ENCODE measurements at places on chromosomes 11 and 22. TPM values are rescaled to one million over a fixed set of nuclear protein-coding genes. Genes with fewer than 3 reads are reported as not detected.
A peak's percentile ranks its signal among the peaks of the same experiment; 100 is the strongest.

Gene ARVCF
- 4.6 TPM for total RNA-seq

Gene OR52E8
- total RNA-seq, result not detected

Gene SYCE3
- total RNA-seq, result not detected

Gene RFPL3
- not detected for total RNA-seq

Gene CBLIF
- total RNA-seq, result not detected

Gene OR51I1
- total RNA-seq, result not detected

Gene P2RY2
- not detected for total RNA-seq

Gene CENPM
- total RNA-seq, result 3.2 TPM

Gene STARD10
- total RNA-seq, result 11.8 TPM

Gene ME3
- 2.5 TPM for total RNA-seq

Gene PIWIL4
- 1.6 TPM for total RNA-seq

Gene ZBTB16
- total RNA-seq, result 1.3 TPM

Gene OR51E1
- not detected for total RNA-seq

- DNase-seq, result no peak
These were observed 55.6 kb downstream of the ARFGAP3 start for GRCh38 chr22:42801252-42802080.

GRCh38 chr22:36727110-36727509, 23.6 kb upstream of the CACNG2 start:
- no peak for DNase-seq

DNA sequence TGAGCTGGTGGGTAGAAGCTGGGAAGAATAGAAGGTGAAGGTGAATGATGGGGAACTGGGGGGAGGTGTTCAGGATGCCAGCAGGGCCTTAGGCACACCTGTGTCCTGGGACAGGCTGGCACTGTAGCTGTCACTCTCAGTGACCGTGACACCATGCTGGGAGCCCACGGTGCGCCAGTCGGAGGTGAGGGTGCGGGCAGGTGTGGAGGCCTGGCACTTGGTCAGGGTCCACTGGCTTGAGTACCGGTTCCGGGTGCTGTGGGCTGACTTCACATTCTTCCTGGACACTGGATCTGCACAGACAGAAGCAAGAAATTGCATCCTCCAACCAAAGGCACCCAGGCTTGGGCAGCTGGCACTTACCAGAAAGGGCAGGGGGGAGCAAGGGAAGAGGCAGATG, 103.8 kb downstream of the CEP164 start:
- no peak for DNase-seq

DNA sequence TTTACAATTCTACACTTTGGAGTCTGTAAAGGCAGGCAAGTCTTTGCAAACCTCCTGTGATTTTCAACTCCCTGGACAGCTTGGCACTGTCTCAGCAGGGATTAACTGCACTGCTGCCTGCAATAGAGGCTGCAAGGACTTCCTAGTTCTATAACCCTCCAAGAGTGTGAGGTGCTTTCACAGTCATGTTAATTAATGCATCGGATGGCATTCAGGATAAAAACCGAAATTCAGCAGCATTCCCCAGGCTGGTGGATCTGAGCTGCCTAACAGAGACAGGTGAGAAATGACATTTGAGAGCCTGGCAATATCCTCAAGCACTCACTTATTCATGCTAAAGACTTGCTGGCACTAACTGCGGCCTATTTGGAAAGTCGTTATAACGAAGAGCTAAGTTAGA, 85.0 kb downstream of the LARGE1 start:
- DNase-seq, result no peak

DNA sequence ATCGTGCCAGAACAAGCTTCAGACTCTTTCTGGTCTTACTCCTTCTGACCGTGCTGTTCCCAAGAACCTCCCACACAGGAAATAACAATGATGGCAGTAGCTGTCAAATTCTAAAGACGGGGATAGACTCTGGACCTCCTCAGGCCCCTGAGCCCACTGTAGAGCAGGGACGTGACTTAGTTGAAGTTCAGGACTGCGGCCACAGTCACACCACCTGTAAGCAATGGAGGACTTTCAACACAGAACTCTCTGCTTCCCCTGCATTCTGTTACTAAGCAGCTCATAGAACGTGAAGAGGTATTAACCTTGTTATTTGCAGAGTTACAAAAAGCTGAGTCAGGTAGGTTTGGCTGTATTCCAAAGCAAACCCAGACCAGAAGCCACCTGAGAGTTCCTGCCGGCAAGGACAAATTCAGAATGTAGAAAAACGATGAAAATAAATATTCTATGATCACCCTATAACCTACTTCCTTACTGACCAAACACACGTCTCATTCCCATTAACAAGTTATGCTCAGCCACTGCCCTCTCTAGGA, 12.7 kb downstream of the TMEM45B start:
- DNase-seq, result no peak

DNA sequence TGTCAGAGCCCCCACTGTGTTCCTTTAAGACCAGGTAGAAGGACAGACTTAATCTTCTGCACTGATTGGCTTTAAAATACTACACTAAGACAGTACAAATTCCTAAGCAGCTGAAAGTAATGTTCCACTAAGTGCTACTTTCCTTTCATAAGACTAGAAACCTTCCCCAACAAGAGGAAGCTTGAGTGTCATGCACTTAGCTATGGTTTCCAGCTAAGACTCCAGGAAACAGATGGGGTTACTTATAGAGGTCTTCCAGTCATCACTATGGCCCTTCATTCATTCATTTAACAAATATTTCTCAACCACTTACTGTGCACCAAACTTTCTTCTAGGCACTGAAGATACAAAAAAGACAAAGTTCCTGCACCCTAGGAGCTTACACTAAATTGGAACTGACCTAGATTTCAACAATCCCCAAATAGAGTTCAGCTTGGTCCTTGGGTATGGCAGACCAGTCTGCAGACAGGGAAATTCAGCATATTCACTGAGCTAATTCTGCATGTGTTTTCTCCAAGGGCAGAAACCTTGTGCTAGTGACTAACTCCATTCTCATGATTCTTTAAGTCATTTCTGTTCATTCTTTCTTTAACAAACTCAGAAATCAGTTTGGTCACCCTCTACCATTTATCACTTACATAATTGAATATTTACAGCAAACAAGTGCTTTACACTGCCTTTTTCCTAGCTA, 178.4 kb upstream of the MTNR1B start:
- no peak for DNase-seq

GRCh38 chr11:61731952-61732675, 20.3 kb upstream of the MYRF start:
- DNase-seq, result no peak

DNA sequence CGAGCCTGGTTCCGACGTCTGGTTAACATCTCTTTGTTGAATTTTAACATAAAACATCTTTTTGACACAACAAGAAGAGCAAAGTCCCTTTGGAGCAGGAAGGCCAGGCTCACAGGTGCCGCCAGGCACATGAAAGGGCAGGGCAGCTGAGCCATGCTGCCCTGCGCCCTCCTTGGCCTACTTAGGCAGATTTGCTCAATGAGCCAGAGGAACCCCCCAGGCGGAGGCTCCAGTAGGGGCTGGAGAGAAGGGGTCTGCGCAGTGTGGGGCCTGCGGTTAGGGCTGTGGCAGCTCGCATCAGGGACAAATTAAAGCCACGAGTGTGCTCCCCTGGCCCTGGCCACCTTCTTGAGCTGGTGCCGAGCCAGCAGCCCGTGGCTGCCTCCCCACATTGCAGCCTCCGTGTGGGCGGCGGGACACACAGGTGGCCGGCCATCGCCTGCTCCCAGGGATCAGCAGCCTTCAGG, 9.9 kb upstream of the SLC22A12 start:
- DNase-seq, result no peak

- no peak for DNase-seq
These were observed 62.7 kb downstream of the ISX start for GRCh38 chr22:35128637-35129036.

GRCh38 chr22:20249797-20250354, 18.2 kb downstream of the RTN4R start:
- no peak for DNase-seq

- DNase-seq, result no peak
These were observed 23.1 kb downstream of the MRGPRG start for GRCh38 chr11:3195251-3196160.

GRCh38 chr22:31947296-31947695, 3.0 kb downstream of the YWHAH start:
- DNase-seq, result peak; percentile 59

- DNase-seq, result no peak
These were observed 15.2 kb downstream of the PPIL2 start for GRCh38 chr22:21680830-21681565.

- DNase-seq, result no peak
These were observed 273.9 kb downstream of the SBF2 start for GRCh38 chr11:10019906-10020682.

GRCh38 chr11:2580571-2581001, 119.2 kb downstream of the KCNQ1OT1 start:
- DNase-seq, result no peak

DNA sequence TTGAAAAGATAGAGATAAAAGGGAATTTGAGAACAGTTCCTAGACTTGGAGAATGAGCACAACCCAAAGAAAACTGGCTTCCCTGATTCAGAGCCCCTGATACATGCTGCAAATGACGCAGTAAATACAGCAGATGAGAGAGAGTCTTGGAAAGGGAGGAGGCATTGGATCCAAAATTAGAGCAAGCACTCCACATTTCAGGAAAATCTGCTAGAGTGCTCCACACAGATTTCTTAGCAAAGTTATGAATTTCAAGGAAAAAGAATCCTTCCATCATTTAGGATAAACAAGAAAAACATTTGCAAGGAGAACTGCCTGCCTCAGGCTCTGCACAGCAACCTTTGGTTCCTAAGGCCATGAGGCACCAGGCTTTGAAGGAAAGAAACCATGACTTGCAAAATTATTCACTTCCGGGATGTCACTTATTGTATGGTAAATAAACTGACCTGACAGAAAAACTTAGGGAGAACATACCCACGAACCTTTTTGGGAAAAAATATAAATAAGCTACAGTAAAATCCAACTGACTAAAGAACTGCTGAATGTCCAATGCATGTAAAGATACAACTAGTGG, 89.8 kb upstream of the RTL6 start:
- DNase-seq, result no peak

DNA sequence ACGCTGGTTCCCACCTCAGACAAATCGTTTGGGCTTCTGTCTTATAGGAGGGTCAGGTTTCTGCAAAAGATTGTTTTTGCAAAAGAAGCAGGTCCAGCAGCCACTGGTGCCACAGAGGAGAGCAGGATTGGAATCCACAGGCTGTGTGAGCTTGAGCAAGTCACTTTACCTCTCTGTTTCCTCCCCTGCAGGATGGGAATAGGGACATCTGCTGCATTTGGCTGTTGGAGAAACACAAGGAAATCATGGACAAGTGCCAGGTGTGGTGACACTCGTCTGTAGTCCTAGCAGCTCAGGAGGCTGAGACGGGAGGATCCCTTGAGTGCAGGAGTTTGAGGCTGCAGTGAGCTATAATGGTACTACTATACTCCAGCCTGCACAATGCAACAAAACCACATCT, 422.6 kb downstream of the MN1 start:
- no peak for DNase-seq

- no peak for DNase-seq
These were observed 183.8 kb upstream of the NTM start for GRCh38 chr11:131186629-131187101.

DNA sequence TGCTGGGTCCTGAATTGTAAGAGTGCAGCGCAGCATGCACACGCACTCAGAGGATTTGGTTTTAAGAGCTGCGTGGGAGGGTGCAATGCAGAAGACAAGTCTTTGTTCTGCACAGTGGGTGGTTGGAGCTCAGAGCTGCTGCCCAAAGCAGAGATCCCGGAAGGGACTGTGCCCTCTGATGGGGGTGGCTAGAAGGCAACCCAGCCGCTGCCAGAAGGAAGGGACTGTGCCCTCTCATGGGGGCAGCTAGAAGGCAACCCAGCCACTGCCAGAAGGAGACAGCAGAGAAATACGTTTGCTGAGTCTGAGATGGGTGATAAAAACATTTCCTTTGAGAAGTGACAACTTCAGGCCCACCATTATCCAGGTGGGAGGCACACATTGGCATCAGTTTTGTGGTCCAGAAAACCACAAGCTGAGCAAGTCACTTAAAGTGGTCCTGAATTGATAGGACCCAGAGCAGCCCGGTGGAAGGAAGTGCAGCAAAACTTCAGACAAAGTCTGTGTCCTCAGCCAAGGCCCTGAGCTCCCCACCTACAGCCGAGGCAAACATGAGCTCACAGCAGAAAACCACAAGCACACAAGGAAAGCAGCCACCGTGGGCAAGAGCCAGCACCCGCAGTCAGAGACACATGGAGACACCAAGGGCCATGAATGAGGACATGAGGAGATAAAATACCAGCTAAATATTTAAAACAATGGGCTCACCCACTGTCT, 4.3 kb downstream of the KRTAP5-6 start:
- DNase-seq, result peak; percentile 14

- DNase-seq, result no peak
These were observed 598.0 kb downstream of the BRD1 start for GRCh38 chr22:49229483-49230193.

DNA sequence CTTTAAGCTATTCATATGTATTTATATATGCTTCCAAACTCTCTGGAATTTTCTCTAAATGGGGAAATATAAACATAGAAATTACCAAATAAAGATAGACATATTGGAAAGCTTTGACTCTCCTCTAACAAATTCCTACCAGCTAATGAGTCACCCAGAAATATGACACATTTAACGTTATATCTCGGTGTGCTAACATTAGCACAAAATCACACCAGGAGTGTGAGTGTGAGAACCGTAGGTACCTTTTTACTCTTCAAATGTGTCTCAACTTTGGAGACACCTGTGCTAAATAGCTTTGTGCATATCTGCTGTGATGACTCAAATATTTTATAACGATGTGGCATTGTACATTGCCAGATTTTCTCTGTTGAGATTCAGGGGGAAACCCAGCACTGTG, 714.4 kb downstream of the METTL15 start:
- DNase-seq, result no peak

DNA sequence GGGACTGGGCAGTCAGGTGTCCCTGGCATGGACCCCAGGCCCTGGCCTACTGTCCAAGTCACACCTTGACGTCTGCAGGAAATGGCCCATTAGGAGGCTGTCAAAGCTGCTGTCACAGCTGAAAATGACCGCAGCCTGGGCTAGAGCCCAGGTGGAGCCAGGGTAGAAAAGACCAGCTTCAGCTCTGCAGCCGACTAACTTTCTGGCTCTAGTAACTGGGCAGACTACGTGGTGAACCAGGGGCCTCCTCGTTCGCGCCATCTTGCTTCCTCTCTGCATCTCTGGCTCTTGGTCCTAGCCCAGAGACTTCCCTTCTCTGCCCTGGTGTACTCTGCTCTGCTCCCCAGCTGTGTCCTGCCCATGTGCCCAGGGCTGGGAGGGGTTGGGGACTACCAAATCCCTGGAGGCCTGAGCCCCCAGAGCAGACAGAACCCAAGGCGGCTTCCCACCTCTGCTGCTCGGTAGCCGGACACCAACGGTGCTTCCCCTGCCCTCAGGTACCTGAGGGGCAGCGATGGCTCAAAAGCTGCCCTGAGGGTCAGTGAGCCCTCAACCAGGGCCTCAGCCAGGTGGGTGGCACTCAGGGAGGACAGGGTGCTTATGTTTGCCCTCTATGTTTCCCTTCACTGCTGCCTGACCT, 19.7 kb downstream of the SART1 start:
- no peak for DNase-seq

GRCh38 chr11:45209891-45210699, 63.7 kb downstream of the PRDM11 start:
- no peak for DNase-seq

GRCh38 chr11:42773729-42774128, 538.1 kb upstream of the API5 start:
- DNase-seq, result no peak
